ENCODE measurements at places on chromosomes 3 and 15.

GRCh38 chr3:4827767-4828166 is 151.5 kb upstream of the BHLHE40 start:
- DNase-seq, result peak; percentile 22

DNA sequence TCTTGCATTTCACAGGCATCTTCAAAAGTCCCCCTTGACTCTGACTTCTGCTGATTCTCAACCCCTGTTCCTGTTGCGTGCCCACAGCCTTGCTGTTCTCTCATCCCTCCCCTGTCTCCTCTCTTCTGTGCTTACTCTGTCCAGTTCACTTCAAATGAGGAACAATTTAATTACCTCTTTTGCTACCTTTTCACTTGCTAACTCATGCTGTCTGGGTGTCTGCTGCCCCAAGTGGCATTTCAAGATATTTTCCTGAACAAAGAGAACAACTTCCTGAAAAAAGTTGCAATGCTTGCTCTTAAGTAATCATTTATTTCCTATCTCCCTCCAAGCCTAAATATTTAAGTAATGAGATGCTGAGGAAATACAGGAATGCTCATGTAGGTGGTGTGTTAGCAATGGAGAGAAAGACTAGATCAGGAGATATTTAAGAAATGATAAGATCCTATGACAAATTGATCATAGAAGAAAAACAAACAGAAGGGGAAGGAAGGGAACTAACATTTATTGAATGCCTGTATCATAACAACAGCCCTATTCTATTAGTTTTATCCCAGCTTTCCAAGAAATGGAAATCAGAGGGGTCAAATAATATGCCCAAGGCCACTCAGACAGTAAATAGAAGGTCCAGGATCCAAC is 42.2 kb downstream of the SV2B start:
- peak; percentile 1 for DNase-seq

- DNase-seq, result no peak
Measured at GRCh38 chr3:69426291-69426966, 40.5 kb upstream of the FRMD4B start.

DNA sequence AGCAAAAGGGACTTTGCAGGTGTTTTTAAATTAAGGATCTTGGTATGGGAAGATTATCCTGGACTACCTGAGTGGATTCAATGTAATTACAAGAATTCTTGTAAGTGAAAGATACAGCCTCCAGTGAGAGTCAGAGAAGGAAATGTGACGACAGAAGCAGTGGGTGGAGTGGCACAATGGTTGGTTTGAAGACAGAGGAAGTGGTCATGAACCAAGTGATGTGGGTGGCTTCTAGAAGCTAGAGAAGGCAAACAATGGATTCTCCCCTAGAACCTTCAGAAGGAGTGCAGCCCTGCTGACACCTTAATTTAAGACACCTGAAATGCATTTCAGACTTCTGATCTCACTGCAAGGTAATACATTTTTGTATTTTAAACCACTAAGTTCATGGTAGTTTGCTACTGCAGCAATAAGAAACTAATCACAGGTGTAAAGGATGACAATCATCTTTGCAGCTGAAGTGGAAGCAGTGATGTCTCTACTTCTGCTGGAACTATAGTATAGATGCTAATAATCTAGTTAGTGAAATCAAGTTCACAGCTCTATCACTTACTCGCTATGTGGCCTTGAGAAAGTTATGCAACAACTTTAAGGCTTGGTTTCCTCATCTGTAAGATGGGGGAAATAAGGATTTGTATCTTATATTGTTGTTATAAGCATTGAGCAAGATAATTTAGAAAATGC is 403.4 kb upstream of the SUCLG2 start:
- no peak for DNase-seq

DNA sequence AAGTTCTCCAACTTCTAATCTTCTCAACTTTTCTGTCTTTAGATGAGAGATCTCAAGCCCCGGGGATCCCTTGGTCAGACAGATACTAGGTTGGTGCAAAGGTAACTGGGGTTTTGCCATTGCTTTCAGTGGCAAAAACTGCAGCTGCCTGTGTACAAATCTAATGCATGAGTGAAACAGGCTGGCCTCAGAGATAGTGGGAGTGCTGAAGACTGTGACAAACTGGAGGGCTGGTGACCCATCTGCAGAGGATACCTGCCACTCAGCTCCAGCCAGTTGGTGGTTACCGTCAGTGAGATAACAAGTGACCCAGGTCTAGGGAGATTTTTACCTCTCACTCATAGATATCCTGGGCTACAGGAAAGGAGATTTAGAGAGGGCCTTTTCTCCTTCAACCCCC is 85.7 kb downstream of the RYR3 start:
- DNase-seq, result no peak

DNA sequence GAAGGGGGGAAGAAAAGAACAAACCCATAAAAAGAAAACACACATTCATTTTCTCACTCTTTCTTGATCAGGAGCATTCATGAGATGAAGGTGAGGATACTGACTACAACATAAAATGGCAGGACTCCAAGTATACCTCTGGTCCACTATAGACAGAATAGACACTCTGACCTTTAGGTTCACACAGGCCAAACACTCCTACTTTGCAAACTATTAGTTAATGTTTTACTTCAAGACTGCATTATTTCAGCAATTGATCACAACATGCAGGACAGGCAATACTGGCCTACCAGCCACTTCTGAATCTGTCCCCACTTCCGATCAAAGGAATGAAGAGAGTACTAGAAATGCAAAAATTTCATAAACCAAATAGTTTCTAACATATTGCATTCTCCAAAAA is 47.0 kb downstream of the LRRFIP2 start:
- no peak for DNase-seq

GRCh38 chr3:13655061-13655913 is 106.4 kb downstream of the FBLN2 start:
- DNase-seq, result peak; percentile 21

DNA sequence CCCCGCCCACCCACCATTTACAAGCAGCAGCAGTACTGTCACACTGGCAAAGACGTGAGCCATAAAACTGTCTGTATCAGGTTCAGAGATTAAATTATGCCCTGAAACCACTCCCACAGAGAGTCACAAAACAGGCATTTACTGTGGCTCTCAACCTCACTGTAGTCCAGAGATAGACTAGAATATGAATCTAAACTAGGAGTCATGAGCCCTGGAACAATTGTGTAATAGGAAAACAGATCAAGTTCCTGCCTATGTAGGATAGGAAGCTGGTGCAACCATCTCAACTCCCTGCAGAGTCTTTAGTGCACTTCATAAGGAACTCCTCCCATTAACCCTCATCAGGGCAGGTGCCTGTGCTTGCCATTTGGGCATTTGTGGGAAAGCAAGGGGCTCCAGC is 61.7 kb downstream of the FAM227B start:
- peak; percentile 7 for DNase-seq

DNA sequence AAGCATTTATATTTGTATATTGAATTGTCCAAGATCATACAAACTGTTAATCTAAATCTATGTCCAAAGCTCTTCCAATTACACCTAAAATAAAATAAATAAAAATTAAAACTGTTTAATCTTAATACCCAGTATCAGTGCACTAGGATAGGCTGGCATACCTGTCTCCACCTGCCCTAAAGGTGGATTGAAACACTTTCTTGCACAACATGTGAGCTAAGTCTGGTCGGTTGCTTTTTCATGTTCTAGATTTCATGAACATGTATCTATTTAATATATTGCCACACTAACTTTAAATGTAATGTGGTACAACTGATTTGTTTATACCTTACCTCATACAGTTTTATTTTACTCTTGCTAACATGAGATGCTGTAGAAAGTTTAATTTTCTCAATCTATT is 193.0 kb downstream of the VGLL3 start:
- DNase-seq, result no peak

DNA sequence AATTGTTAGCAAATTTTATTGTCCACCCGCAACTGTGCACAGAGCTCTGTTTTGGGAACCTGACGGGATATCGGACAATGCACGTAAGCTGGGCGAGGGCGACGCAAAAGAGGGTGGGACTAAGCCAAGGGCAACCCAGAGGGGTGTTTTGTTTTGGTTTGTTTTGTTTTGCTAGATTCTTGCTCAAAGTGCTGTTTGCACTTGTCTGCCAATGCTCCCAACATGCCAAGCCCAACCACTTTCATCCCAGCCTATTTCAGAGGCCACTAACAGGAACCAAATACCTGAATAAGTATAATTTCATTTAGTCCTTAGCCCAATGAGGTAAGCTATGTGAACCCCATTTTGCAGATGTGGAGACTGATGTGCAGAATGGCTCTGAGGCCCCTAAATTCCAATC is 9.7 kb upstream of the CMTM7 start:
- no peak for DNase-seq

DNA sequence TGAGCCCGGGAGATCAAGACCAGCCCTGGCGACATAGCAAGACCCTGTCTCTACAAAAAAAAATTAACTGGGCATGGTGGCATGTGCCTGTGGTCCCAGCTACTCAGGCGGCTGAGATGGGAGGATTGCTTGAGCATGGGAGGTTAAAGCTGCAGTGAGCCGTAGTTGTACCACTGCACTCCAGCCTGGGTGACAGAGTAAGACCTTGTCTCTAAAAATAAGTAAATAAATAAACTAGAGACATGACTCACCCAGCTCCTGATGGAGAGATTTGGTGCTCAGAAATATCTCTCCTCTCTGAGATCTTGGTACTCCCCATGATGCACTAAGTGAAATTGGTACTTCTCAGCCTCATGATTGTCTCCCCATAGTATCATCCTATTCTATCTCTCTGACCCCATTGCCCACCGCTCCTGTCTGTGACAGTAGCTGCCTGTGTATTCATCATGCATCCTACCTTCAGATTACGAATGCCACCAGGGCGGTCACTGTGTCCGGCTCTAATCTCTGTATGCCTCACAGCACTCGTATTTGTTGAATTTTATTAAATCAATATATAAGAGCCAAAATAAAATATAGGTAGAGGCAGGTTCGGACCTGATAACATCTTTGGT is 50.9 kb downstream of the ABHD2 start:
- peak; percentile 19 for DNase-seq

GRCh38 chr3:160607826-160608225 is 42.5 kb upstream of the KPNA4 start:
- no peak for DNase-seq

DNA sequence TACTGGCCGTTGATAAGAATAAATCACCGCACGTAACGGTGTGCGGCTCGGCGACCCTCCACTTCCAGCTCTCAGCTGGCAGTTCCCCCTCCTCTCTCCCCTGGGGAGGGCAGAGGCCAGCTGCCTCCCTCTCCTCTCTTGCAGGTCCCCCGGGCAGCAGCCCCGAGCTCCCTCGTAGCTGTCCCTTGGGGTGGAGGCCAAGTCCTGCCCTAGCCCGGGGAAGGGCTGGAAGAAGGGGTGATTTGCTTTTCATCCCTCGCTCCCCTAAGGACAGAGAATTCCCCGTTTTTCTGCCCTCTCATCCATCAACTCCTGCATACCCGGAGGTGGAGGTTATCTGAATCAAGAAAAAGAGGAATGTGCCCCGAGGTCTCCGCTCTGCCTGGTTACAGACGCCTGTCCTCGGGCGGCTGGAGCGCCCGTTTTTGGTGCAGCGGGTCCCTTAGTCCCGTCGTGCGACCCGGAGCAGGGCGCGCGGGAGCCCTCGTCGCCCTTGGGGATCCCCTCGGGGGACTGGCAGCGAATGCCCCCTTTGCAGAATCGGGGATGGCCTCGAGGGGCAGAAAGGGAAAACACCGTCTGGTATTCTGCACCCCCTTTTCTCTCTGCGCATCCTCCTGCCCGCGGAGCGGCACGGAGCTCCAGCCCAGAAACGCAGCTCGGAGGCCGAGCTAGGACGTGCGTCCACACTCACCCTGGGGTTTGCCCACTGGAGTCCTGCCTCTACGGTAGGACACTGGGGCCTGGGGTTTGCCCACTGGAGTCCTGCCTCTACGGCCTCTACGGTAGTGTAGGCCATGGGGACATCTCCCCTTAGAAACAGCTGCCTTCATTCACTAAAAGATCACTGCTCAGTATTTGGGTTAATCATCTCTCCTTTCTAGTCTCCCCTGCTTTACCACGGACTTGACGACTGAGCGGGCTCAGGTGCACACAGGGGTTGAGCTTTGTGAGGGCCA is 2.2 kb downstream of the PTPRG start:
- no peak for DNase-seq

DNA sequence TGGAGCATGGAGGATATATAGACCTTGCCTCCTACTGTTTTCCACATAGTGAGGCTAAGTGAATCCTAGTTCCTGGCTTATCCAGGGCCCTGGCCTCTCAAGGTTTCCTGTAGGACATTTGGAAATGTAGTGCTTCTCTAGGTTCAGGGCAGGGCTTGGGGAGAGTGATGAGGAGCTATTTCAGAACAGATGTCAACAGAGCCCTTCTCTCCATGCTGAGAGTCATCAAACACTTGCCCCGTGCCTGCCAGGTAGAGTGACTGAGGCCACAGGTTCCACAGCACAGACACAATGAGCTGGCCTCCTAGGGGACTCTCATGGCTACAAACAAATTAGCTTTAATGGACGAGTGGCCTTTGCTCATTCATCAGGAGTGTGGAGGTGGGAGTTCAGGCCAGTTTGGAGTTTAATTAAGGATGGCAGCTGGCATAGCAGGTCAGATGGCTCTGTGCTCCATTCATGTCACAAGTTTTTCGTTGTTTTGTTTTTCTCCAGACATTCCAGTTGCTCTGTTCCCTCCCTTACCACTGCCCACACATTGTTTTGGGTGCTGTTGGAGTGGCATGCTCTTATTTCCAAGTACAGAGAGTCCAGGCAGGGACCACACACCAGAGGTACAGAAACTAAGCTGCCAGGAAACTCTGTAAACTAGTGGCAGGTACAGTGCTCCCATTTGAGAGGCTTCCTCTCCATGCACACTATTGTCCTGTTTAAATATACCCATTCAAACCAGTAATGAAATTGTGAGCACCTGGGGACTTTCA is 189.8 kb downstream of the RYR3 start:
- DNase-seq, result no peak

GRCh38 chr3:46435081-46435726 is 28.1 kb downstream of the CCRL2 start:
- no peak for DNase-seq

DNA sequence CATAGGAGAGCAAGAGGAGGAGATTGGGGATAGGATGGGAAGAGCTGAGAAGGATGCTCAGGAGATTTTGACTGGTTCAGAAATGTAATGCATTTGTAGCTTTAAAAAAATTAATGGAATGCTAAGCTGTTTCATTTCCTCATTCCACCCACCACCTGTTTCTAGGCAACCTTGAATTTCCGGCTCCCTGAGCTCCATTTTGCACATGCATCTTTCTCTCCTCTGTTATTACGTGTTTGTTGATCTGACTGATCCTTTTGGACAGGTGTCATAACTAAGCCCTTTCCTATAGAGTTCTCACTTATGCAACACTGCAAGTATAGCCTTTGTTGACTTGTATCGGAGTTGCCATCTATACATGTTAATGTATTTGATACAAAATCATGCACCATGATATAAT is 4.3 kb downstream of the TMPRSS7 start:
- DNase-seq, result no peak

- DNase-seq, result no peak
Measured at GRCh38 chr3:187361835-187362234, 6.3 kb upstream of the RTP4 start.

DNA sequence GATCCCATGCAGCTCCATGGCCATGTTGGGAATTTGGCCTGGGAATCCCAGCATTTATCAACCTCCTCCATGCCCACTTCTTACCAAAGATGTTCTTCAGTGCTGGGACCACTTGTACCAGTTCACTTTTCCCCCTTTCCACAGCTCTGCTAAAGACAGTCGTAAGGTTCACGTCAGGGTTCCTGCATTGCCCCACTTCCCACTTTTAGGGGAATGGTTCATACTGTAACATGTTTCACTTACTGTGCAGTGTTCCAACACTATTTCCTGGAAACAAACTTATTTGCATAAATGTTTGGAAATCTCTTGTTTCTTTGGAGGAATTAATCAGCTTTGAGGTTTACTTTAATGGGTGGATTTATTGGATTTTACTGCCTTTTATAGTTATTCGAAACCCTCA is 17.0 kb downstream of the APH1B start:
- no peak for DNase-seq

- no peak for DNase-seq
Measured at GRCh38 chr3:195570344-195570743, 13.4 kb downstream of the APOD start.

All from fibroblast of mammary gland (primary cell).